Daoy (cell line): ENCODE measurements at places on chromosomes 6 and 20.

DNA sequence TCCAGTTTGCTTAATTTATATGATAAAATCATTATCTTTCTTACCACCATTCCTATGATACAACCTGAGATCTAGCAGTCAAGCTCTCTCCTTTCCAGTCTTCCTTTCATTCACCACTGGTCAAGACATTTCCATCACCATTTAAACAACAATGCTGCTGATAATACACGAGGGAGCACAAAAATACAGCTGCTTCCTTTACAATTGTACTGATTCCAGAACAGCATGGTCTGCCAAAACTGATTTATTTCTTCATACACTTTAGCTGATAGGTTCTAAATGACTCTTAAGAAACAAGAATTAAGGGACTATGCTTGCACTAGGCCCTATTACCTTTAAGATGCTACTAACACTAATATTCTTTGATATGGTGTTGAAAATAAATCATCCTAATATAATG is 65.0 kb downstream of the EPM2A start:
- no peak for DNase-seq

DNA sequence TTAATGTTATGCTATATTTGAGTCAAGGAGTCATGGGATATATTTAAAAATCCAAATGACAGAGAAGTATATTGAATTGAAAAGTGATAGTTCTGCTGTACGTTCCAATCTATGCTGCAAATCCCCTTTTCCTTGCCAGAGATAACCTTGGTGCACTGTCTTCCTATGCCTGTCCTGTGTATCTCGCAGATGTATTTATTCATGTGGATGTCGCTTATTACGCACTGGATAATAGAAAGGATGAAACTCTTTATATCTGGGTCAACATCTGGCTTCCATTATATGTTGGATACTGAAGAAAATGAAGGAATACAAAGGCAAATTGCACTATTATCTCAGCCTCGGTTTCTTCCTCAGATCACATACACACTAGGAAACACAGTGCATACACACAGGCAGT is 331.3 kb downstream of the BCKDHB start:
- no peak for DNase-seq

GRCh38 chr6:25332655-25333071 is 53.5 kb downstream of the CARMIL1 start:
- no peak for DNase-seq

DNA sequence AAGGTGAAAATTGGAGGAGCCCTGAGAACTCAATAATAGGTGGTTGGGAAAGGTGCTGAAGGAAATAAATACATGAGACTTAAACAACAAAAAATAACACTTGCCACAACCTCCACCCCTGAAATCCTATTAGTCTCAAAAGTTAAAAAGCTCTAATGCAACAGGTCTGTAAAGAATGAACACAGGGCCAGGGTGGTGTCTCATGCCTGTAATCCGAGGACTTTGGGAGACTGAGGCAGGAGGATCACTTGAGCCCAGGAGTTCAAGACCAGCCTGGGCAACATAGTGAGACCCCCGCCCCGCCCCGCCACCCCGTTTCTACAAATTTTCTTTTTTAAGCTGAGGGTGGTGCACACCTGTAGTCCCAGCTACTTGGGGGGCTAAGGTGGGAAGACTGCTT is 1.1 kb upstream of the ZKSCAN8 start:
- no peak for DNase-seq

- DNase-seq = no peak
Measured at GRCh38 chr6:119834418-119834817, 484.9 kb upstream of the MAN1A1 start.

DNA sequence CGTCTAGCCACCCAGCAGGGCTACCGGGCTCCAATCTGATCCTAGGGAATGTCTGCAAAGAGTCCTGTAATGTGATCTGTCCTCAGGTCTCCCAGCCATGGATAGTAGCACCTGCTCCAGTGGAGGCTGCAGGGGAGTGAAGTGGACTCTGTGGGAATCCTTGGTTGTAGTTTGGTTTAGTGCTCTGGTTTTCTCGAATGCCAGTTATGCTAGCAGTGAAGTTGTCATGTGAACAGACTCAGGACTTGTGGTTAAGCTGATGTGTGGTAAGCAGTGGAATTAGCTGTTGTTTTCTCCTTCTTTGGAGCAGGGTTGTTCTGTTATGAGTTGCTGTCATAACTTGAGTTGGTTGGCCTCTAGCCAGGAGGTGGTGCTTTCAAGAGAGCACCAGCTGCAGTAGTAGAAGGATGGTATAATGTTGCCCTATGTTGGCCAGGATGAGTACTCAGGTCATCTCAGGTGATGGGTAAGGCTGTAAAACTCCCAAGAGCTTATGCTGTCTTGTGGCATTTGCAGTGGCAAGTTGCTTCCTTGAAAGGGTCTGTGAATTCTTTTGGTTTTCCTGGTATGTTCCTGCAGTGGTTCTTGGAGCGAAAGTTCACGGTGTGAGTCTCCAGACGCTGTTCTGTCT is 390.2 kb downstream of the UTRN start:
- no peak for DNase-seq

GRCh38 chr6:14010275-14010674 is 85.5 kb downstream of the RNF182 start:
- no peak for DNase-seq

- peak; percentile 33 for DNase-seq
Measured at GRCh38 chr6:43171707-43172103, 636 bp downstream of the SRF start.
